ENCODE measurements at places on chromosomes 11 and 22.

DNA sequence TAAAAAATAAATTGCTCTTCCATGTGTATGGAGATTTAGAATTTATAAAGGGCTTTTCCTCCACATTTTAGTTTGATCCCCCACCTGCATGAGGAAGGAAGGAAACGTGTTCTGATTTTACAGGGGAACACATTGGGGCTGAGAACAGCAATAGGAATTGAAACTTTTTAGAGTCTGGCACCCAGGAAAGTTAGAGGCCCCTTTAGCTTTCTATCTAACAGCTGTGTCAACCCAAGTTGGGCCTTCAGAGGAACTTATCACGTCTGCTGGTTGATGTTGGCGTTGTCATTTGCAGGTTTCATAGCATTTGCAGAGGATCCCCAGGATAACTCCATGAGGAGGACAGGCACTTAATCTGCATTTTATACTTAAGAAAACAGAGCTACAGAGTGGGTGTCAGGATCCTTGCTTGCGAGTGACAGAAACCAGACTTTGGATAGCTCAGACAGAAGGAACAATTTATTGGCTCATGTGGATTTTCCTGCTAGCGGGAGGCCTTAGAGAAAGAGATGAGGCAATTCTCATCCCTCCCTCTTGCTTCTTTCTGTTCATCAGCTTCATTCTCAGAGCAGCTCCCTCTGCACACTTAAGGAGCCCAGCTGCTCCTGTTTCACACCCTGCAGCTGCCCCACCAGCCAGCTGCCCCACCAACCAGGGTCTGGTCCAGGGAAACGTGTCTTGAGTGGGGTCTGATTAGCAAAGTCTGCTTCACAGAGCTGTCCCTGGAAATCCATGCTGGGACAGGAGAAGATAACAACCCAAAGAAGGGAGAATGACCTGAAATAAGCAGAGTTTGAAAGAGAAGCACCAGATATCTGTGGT is 92.5 kb upstream of the OR4B1 start:
- no peak for DNase-seq

- DNase-seq: no peak
These were observed 1422.7 kb downstream of the BRD1 start for GRCh38 chr22:48404801-48405447.

- DNase-seq: no peak
These were observed 45.7 kb upstream of the SHANK2 start for GRCh38 chr11:71298016-71298550.

DNA sequence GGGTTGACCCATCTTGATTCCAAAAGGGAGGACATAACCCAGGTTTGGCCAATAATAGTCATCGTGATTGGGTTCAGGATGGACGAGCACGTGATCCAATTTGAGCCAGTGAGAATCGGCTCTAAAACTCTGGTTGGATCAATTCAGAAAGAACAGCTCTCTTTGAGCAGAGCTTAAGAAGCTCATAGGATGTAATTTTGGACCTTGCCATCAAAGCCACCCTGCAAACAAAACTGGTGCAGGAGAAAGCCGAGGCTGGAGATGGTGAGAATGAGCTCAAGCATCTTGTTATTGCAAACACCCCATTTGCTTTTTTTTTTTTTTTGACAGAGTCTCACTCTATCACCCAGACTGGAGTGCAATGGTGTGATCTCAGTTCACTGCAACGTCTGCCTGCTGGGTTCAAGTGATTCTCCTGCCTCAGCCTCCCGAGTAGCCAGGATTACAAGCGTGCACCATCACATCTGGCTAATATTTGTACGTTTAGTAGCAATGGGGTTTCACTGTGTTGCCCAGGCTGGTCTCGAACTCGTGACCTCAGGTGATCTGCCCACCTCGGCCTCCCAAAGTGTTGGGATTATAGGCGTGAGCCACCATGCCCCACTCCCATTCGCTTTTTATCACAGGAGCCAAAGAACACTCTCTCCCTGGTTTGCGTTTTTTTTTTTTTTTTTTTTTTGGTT is 13.8 kb upstream of the MIAT start:
- DNase-seq: no peak

GRCh38 chr22:27603800-27604144 is 197.8 kb downstream of the MN1 start:
- no peak for DNase-seq

GRCh38 chr11:95165638-95166037 is 65.4 kb downstream of the SESN3 start:
- DNase-seq: no peak

DNA sequence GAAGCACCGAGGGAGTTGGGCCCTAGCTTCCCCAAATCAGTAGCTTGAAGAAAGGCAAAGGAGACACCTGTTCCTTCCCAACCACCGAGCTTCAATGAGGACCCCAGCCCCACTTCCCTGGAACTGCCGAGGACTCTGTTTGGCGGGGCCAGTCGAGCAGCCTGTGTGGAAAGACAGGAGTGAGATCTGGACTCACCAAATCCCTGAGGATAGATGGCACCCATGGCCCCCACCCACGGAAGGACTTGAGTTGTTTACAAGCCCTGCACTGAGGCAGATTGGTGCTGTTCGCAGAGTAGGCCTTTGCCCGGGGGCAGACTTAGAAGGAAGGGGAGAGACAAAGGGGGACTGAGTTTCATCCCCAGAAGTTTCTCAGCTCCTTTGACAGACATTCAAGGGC is 64.6 kb downstream of the FEZ1 start:
- DNase-seq: no peak

Data from activated naive CD4-positive, alpha-beta T cell treated with anti-CD3 and anti-CD28 coated beads, Interleukin-2, amount 50 U/mL, for 16 hours (primary cell).